ENCODE measurements at places on chromosomes 4 and X.
A peak's percentile ranks its signal among the peaks of the same experiment; 100 is the strongest.

- no peak overlapping the region for H3K4me3 ChIP-seq
- H3K36me3 ChIP-seq: no peaks in the 10 kb centered on the region
- no peak overlapping the region for H3K27ac ChIP-seq
- no peaks in the 10 kb centered on the region for H3K27me3 ChIP-seq
Observed at GRCh38 chr4:16722416-16722815, 176.0 kb downstream of the LDB2 start.

DNA sequence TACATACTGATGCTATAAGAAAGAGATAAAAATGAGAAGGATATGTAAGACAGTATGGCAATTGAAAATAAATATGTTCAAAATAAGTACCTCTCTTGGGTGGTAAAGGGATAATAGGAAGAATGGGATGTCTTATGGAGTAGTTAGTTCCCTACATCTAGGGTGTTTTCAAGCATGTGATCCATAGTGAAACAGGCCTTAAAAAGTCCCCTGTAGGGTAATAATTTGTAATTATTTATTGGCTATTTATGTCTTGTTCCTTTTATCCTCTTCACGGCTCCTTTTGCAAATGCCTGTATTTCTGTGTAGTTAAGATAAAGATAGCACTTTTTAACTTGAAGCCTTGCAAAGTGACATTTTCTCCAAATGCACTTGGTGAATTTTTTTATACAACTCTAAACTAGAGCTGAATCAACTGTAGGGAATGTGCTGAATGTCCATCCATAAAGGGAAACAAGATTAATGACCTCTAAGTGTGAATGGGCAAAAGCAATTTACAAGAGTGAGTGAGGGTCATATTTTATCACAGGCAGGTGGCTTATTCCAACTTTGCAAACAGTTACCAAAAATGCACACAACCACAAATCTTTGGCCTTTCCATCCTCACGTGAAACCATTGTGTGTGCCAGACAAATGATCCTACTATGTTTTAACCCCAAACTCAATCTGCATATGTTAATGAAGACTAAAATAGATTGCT is 299.0 kb downstream of the KCNIP4 start:
- H3K4me3 ChIP-seq: no peak overlapping the region
- H3K27me3 ChIP-seq: no peaks in the 10 kb centered on the region
- H3K4me1 ChIP-seq: no peaks in the 10 kb centered on the region
- no peak overlapping the region for H3K27ac ChIP-seq

DNA sequence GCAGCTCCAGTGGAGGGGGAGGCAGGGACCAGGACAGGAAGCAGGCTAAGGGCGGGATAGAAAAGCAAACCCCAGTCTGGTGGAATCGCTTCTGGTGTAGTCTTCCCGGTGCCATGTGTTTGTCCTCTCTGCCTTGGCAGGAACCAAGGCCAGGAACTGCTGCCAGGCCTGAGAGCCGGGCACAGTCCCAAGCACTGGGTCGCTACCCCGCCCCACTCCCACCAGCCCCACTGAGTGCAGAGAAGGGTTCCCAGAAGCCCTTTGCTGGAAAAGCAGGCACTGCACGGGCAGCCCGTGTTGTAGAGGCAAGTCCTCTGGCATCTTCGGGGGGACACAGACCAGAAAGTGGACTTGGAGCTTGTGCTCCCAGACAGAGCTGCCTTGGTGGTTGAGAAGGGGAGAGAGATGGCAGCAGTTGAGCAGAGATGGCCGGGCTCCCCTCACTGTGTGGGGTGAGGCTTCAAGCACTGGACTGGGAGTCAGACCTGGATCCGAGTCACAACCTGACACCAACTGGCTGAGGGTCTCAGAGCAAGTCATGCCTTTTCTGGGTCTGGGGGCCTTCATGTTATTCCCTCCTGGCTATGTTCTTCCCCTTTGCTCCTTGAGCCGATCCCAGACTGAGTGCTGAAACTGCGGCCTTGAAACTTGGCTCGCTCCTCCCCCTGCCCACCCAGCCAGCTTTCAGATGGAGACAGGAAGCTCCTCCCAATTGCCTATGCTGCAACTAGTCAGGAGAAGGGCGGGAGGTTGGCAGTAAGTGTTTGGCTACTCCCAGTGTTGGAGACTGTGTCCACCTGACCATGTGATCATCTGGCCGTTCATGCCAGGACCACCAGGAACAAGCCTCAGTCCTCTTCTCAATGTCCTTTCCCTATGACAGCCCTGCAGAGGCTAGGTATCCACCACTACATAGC is 59.7 kb upstream of the MTM1 start:
- H3K27ac ChIP-seq: peak overlapping the region; percentile 86
- H3K27me3 ChIP-seq: no peaks in the 10 kb centered on the region
- peaks cover 11% of the 10 kb centered on the region for H3K4me1 ChIP-seq
- peak overlapping the region; percentile 52 for H3K4me3 ChIP-seq
- H3K36me3 ChIP-seq: no peaks in the 10 kb centered on the region
- DNase-seq: peak; percentile 25

DNA sequence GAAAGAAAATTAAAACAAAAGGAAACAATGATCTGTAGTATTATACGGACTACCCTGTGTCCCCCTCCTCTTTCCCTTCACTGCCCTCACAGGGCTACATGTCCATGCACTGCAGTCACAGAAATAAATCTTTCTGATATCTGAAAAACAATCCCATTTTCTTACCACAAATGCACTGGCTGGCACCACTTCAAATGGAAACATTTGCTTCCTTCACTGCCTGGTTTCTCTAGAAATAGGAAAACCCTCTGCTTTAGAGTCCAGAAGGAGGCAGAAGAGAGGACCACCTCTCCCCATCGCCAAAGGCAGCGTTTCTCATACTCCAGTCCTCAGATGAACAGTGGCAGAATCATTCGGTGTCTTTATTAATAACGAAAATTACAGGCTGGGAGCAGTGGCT is 98.2 kb downstream of the GRIA3 start:
- no peaks in the 10 kb centered on the region for H3K4me1 ChIP-seq
- H3K27ac ChIP-seq: no peak overlapping the region
- H3K4me3 ChIP-seq: no peak overlapping the region
- DNase-seq: no peak

DNA sequence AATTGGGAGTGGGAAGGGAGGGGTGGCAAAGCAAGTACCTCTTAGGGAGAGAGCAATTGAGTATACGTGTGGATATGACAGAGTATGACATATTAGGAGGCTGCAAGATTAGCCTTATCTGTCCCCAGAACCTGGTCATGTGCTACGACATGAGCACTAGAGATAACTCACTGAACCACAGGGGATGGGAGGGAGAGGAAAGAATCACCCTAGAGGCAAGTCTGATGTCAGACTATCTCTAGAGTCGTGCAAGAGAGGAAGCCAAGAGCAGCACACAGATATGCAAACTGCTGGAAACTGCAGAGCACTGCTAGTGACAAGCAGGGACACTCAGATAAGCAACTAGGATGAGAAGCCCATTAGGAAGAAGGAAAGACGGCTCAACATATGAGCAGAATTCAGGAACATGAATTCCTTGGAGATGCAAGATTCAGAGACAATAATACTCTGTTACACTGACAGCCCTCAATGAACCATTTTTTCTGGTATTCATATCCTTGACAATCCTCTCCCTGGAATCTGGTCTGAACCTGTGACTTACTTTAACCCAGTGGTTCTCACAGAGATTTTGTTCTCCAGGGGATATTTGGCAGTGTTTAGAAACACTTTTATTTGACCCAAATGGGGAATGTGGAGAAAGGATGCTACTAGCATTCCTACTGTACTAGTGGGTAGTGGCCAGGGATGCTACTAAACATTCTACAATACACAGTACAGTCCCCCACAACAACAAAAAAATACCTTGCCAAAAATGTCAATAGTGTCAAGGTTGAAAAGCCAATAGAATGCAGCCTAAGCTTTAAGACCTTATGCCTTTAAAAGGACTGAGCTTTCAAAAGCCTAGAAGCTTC is 84.0 kb upstream of the BMP2K start:
- no peaks in the 10 kb centered on the region for H3K4me1 ChIP-seq
- H3K4me3 ChIP-seq: no peak overlapping the region
- no peaks in the 10 kb centered on the region for H3K36me3 ChIP-seq
- H3K27ac ChIP-seq: no peak overlapping the region
- H3K27me3 ChIP-seq: no peaks in the 10 kb centered on the region
- DNase-seq: no peak

GRCh38 chr4:40056716-40057585 is at the start of gene N4BP2:
Gene N4BP2, plus strand, starts transcription at chr4:40056850. Its CDS starts 40,491 bp downstream, at chr4:40097341.
- H3K27ac ChIP-seq: peak within 1 kb of the TSS; percentile 99
- peak; percentile 19 for DNase-seq
- no peaks in the 10 kb centered on the region for H3K36me3 ChIP-seq
- peaks cover 13% of the 10 kb centered on the region for H3K4me1 ChIP-seq
- H3K4me3 ChIP-seq: peak within 1 kb of the TSS; percentile 98

DNA sequence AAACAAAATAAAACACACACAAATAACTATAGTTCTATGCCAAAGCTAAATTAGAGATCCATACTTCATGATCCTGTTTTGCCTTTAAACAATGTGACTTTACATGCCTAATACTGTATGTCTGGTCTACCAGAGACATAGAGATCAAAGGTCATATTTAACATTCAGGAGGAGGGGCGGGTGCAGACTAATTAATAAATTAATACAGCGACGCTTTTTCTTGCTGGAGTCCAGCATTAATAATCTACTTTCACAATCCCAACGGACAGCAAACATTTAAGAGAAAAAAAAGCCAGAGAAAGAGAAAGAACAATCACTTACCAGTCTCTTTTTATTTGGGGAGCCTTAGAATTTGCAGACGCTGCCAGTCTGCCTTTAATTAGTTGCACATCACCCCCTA is 509 bp downstream of the CXXC4 start:
- H3K27ac ChIP-seq: peak overlapping the region; percentile 58
- no peak for DNase-seq
- no peaks in the 10 kb centered on the region for H3K36me3 ChIP-seq
- H3K4me3 ChIP-seq: peak overlapping the region; percentile 84

DNA sequence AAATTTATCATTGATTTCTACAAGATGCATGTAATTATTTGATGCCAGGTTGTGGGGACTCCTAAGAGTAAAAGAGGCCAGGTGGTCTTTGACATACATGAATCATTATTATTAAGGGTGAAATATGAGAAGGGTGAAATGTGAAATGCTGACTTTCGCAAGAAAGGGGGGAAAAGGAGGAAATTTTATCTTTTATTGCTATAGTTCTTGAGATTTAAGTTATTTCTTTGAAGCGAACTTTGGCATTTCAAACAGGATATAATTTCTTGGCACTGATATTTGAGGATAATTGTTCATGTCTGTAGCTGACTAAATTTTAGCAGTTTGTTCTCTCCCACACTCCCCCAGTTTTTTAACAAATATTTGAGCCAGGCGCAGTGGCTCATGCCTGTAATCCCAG is 80.1 kb downstream of the TMEM131L start:
- H3K27me3 ChIP-seq: no peaks in the 10 kb centered on the region
- no peaks in the 10 kb centered on the region for H3K36me3 ChIP-seq
- no peak for DNase-seq
- H3K4me3 ChIP-seq: no peak overlapping the region
- H3K27ac ChIP-seq: no peak overlapping the region

GRCh38 chrX:124388562-124388961 is 42.2 kb downstream of the SH2D1A start:
- H3K36me3 ChIP-seq: no peaks in the 10 kb centered on the region
- no peak overlapping the region for H3K27ac ChIP-seq
- DNase-seq: no peak
- no peak overlapping the region for H3K4me3 ChIP-seq
- H3K27me3 ChIP-seq: no peaks in the 10 kb centered on the region

DNA sequence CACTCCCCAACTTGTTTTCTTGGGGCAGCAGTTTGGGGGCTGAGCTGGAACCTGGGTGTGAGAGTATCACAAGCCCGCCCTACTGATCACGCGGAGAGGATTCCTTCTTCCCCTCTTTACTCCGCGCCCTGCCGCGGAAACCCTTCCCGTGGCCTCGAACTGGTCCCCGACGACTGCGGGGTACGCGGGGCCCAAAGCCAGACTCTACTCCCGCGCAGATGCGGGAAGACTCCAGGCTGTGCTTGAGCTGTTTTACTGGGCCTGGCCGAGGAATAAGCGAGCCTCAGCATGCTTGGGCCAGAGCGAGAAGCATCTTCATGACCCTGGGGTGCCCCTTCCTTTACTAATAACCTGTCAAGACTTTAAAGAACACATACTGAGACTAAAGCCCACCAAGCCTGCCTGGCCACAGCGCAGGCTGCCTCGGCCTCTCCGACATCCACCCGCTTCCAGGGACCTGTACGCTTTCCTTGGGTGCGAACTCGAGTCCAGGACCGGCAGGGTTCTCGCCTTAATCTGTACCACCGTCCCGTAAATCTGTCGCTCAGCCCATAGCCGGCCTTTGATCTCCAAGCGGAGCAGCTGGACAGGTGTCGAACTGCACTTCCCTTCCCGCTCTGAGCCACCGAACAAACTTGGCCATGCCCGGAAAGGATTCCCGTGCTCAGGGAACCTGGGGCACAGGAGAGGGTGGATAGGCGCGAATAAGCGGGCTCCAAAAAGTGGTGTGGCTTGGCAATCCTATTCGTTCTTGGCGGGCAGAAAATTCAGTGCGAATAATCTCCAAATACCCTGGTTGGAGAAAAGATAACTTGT is 55.0 kb upstream of the TMEM33 start:
- peaks cover 16% of the 10 kb centered on the region for H3K27me3 ChIP-seq
- H3K4me3 ChIP-seq: peak overlapping the region; percentile 68
- no peak for DNase-seq

DNA sequence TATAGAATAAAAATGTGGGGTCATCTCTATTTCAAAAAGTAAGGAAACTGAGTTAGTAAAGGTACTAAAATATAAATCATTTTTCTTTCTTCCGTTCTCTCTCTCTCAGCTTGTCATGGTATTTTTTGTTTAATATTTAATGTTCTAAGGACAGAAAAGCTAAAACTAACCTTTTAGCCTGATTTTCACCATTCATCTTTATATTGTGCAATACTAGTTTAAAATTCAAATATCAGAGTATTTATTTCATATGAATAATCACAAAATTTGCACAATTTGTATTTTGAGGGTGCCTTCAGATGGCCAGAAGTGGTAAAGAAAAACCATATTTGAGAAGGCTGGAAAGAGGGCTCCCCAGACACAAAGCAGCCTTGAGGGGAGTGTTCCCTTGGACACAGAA is 197.6 kb upstream of the AR start:
- H3K4me1 ChIP-seq: no peaks in the 10 kb centered on the region
- H3K4me3 ChIP-seq: no peak overlapping the region
- no peak overlapping the region for H3K27ac ChIP-seq
- H3K27me3 ChIP-seq: no peaks in the 10 kb centered on the region

DNA sequence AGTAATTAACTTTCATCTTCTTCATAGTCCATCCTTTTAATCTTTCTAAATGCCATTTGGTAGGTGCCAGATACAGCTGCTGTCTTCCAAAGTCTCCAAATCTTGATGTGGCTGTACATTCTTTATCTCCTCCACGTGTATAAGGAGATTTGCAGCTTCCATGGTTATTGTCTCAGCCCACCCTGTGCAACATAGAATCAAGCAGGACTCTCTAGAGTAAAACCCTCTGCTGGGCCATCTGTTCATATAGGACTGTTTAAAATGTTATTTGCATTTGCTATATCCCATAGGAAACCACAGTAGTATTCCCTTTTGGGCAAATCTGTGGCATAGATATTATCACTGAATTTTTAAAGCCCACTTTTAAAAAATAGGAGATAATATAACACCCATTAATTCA is 527.2 kb upstream of the EPHA5 start:
- no peaks in the 10 kb centered on the region for H3K4me1 ChIP-seq
- no peak overlapping the region for H3K27ac ChIP-seq
- H3K4me3 ChIP-seq: no peak overlapping the region
- H3K36me3 ChIP-seq: no peaks in the 10 kb centered on the region

GRCh38 chrX:46961574-46962283 is 49.5 kb downstream of the JADE3 start:
- no peak for DNase-seq
- H3K4me1 ChIP-seq: no peaks in the 10 kb centered on the region
- no peak overlapping the region for H3K27ac ChIP-seq
- no peak overlapping the region for H3K4me3 ChIP-seq

Measured in thoracic aorta (tissue), 2 donors.